Stimulated activated CD4-positive, alpha-beta T cell treated with anti-CD3 and anti-CD28 coated beads, Interleukin-12 subunit alpha, Interleukin-12 subunit beta, amount 100 ng/mL, for 4 hours (primary cell): ENCODE measurements at places on chromosomes 2 and 18.

DNA sequence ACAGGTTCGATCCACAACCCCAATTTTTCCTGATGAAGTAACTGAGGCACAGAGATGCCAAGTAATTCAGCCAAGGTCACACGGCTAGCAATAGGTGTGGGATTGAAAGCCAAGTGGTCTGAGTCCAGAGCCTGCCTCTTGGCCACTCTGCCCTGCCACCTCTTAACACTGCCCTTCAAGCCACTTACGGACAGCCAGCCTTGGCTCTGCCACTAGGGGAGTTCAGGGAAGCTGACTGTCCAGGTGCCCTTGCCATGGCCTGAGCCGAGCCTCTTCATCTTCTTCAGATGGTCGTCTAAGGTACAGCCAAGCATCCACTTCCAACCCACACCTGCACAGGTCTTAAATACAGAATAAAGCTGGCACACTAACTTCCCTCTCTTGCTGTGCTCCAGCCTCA is 99.3 kb upstream of the GPR45 start:
- no peak for DNase-seq

- no peak for DNase-seq
Observed at GRCh38 chr2:7785700-7786099, 868.5 kb downstream of the RNF144A start.

- peak; percentile 34 for DNase-seq
Observed at GRCh38 chr2:96324721-96325040, 436 bp upstream of the ITPRIPL1 start.

- DNase-seq, result no peak
Observed at GRCh38 chr18:79199691-79200374, 130.6 kb downstream of the ATP9B start.

GRCh38 chr2:66137606-66138130 is 297.3 kb upstream of the MEIS1 start:
- DNase-seq, result no peak

DNA sequence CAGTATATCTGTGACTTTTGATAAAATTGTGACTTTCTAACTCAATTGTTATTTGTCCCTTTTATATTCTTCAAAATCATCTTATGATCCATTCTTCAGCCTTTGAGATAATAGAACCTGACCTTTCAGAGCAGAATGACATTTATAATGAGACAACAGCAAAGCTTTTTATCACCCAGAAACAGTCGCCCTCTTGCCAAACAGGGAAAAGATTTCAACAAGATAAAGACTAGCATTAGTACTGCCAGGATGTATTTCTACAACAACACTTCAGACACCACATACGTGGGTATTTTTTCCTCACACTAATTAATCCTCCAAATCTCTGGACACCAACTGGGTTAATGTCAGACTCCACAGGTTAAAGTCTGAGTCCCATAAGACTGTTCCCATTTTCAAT is 249.0 kb downstream of the ZNF804A start:
- DNase-seq, result no peak

DNA sequence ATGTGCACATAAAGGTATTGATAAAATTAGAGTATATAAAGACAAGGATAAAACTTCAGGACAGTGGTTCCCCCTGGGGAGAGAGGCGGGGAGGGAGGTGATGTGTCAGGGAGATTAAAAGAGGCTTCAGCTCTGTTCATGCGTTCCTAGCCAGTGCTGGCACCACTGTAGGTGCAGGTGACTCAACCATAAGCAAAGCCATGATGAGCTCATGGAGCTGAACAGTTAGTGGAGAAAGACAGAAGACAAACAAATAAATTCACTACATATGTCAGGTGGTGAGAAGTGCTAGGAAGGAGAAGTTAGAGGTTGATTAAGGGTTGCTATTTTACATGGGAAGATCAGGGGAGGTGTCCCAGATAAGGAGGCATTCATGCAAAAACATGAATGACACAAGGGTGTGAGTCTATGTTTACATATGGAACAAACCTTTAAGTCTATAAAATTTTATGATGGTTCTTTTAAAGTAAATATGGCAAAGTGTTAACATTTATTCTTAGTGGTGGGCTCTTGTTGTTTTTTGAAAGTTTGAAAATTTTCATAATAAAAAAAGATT is 136.0 kb downstream of the ANKRD44 start:
- no peak for DNase-seq

- DNase-seq, result no peak
Observed at GRCh38 chr18:3794537-3795348, 344.8 kb downstream of the TGIF1 start.

DNA sequence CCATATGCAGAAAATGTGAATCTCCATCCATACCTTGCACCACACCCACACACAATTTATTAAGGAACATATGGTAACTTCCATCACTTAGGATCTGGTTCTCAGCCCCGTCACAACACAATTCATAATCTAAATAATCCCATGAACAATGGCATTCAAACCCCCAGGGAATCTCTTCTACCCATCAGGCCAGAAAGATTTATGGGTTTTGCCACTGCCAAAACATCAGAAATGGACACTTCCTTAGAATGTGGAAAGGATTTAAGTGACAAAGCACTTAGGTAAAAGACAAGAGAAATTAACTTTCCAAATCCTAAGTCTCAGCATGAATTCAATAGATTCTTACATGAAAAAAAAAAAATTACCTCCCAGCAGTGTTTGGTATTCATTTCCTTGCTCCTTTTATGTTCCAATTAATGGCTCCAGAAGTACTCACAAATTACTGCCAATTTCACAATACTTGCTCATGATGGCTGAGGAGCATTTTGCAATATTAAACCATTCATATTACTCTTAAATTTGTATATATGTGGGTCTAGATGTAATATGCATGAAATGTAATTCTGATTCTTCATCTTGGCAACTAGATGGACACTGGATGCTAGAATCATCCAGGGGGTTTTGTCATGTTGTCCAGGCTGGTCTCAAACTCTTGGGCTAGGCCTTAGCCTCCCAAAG is 56.5 kb upstream of the TMEM247 start:
- no peak for DNase-seq

GRCh38 chr18:49025426-49025766 is 74.6 kb upstream of the SMAD7 start:
- no peak for DNase-seq

DNA sequence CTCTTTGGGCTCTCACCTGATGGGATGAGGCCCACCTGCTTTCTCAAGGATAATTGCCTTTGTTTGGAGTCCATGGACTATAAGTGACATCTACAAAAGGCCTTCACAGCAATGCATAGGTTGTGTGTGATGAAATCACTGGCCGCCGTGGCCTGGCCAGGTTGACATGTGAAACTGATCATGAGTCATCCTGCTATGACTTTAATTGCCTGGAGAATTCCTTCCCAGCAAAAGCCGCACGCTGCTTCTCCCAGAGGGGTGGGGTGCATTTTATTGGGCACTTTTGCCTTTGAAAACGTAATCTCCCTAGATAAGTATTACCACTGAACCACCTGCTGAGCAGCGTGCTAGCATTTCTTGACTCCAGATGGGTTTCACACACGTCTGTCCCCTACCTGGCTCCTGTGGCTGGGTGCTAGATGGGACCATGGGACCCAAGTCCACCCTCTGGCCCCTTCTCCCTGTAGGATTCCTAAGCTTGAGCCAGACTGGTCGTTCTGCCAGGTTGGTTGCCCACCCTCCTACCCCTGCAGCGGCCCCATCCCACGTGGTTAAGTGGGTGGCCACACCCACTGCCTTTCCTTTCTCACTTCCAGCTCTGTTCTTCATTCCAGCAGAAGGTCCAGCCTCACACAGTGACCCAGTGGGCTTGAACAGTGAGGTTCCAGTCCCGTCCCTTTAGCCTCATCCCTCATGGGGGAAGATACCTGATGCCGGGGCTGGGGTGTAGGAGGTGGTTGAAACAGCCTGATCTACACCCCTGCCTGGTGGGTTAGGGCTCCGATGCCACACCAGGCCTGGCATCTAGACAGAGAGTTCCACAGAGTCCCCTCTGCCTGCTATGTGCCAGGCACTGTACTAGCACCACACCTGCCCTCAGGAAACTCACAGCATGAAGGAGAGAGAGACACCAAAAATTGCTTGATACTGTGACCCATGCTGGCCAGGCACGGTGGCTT is 89.6 kb downstream of the GBX2 start:
- no peak for DNase-seq

DNA sequence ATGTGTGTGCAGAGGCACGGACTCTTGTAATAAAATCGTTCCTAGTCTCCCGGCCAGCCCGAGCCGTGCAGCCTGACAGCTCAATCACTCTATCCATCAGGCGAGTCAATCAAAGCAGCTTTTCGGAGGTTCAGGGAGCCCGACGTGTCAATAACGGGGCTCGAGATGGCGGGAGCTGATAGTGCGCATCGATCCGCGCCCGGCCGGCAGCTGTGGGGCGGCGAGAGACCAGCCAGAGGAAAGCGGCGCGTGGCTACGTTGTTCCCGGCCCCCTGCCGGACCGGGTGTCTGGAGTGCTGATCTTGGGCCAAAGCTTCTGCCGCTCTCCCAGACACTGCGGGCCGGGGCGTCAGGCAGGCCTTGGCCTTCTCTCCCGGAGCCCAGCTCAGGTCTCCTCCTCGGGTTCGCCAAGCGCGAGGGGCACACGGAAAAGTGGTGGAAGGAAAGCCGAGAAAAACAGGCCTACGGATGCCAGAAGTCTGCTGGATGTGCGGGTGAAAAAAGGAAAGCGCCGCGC is 2.4 kb downstream of the EN1 start:
- DNase-seq, result no peak

- DNase-seq, result no peak
Observed at GRCh38 chr2:98664323-98664722, 55.9 kb downstream of the UNC50 start.
